GM10248 (cell line): ENCODE measurements at places on chromosomes 11 and 22.

- DNase-seq: no peak
Measured at GRCh38 chr11:121246021-121246768, 46.4 kb upstream of the SC5D start.

- DNase-seq: no peak
Measured at GRCh38 chr11:17601256-17601671, 54.2 kb downstream of the OTOG start.

GRCh38 chr22:50612528-50613221 lies 12.1 kb downstream of the MAPK8IP2 start:
- DNase-seq: peak; percentile 64

- no peak for DNase-seq
Measured at GRCh38 chr11:60930394-60930793, 6.1 kb downstream of the TMEM132A start.

DNA sequence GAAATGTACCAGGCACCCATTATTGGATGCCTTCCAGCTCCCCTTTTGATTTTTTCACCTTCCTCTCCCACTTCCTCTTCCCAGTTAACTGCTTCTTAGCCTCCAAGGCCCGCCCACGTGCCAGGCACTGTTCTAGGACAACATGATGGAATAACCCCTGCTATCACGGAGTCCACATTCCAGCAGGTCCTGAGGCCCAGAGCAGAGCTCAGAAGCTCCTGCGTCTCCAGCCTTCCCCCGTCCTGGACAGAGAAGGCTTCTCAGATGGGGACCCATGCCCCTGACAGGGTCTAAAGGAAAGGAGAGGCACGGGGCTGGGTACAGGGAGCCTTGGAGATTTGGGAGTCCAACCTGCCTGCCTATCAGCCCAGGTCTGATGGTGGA lies 29.1 kb downstream of the TRIM29 start:
- DNase-seq: no peak

- no peak for DNase-seq
Measured at GRCh38 chr11:8138526-8138925, 30.3 kb downstream of the RIC3 start.

- DNase-seq: no peak
Measured at GRCh38 chr11:111006227-111006626, 239.3 kb upstream of the POU2AF2 start.

GRCh38 chr11:11421509-11421908 lies 68.5 kb upstream of the CSNK2A3 start:
- no peak for DNase-seq

GRCh38 chr11:107043242-107044006 lies 25.1 kb upstream of the GUCY1A2 start:
- DNase-seq: peak; percentile 25

DNA sequence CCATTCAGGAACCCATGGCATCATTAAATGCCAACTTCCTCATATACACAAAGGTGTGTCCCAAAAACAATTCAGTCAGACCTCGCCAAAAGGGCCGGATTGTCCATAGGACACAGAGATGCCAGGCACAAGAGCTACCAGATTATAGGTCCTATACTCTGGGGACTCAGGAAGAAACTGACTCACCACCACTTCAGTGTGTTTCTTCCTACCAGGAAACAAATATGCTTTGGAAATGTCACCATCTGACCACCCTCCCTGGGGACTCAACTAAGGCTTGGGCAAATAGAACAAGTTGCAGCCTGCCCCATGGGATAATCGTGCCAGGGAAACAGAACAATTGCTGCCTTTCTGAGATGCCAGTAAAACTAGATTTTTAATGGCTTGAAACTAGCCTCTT lies 11.7 kb downstream of the POU2AF3 start:
- no peak for DNase-seq

- no peak for DNase-seq
Measured at GRCh38 chr11:93653080-93653479, 8.4 kb upstream of the CEP295 start.

GRCh38 chr11:74203966-74204365 lies 32.9 kb downstream of the PPME1 start:
- DNase-seq: no peak

GRCh38 chr11:64225608-64226506 lies at the start of the genes NUDT22 and TRPT1:
NUDT22 (plus strand) TSS chr11:64226274; CDS start chr11:64226653, 379 bp downstream.
TRPT1 (minus strand) TSS chr11:64226186; CDS start chr11:64225860, 326 bp downstream.
- DNase-seq: peak; percentile 93

DNA sequence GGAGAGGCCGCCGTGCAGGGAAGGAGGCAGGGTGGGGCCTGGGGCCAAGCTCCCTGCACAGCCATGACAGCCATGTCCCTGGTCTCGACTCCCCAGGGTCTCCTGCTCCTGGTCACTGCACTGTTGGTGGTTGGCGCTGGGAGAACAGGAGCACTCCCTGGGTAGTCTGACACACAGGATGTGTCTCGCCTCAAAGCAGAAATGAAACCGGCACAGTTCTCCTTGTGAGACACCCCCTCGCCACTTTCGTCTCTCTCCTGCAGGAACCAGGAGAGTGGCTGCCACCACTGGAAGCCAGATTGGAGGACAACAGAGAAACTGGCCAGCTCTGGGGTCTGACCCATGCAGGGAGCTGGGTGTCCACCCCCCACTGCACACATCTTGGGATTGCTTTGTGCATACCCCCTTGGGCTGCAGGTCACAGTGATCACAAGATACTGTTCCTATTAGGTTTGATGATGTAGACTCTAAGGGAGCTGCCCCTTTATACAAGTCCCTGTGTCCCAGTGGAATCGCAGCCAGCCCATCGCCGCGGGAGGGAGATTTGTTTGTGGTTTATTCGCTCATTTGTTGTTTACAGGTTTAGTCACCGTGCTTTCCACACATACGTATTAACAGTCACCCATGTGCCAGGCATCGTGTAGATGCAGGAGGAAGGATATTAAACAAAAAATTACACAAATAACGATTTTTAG lies 27.0 kb upstream of the YWHAH start:
- DNase-seq: peak; percentile 67

DNA sequence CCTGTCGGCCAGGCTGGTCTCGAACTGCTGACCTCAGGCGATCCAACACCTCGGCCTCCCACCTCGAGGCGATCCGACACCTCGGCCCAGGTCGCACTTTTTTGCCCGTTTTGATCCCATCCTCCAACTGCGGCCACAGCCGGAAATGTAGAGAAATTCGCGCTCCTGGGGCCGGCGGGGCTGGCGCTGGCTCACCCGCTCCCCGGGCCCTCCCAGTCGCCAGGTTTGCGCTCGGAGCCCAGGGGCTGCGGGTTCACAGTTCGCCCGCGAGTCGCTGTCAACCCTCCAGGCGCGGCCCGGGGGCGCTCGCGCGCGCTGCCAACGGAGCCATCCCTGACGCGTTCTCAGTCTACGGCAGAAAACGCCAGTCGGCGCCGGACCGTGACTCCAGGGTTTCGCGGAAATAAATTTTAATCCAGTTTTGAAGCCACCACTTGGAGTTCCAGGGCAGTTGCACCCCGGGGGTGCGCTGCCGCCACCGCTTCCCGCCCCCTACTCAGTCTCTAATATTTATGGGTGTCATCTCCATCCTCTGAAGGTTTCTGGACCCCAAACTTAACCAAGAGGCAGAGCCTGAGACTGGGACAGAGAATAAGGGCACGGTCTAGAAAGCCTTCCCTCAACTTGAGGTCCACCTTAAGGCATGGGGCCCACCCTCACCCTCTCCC lies 1.5 kb upstream of the KLHDC7B start:
- peak; percentile 78 for DNase-seq

GRCh38 chr11:126853732-126854131 lies 146.8 kb downstream of the KIRREL3 start:
- DNase-seq: no peak

GRCh38 chr22:25077056-25077455 lies 122.6 kb upstream of the CRYBB3 start:
- DNase-seq: no peak

DNA sequence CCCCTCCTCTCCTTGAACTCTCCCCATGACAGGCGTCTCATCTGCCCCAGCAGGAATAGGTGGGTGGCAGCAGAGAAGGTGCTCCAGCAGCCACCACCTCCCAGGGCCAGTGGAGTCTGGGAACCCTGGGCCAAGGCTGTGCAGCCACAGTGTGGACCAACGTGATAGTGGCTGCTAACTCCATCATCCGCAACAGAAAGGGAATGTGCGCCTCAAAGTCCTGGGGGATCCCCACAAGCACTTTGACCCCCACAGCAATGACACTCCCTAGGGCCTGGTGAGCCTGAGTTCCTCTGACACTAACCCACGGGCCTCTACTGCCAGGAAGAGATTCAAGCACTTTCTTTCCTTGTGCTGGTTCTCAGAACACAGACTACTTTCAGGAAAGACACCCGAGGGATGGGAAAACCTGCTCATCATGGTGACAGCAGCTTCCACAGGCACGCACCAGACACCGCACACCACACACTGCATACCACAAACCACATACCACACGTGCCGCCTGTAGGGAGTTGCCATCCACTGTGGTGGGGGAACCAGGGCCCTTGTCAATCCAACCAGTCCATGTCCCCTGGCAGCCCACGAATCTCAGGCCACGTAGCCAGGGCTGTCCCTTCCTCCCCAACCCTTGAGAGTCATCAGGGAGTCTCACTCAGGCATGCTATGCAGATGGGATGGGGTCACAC lies 3.4 kb upstream of the SLC25A1 start:
- no peak for DNase-seq

GRCh38 chr22:44828193-44828592 lies 75.8 kb downstream of the ARHGAP8 start:
- peak; percentile 61 for DNase-seq

- peak; percentile 42 for DNase-seq
Measured at GRCh38 chr11:63682066-63683021, 1.0 kb downstream of the RTN3 start.

GRCh38 chr11:117281159-117281558 lies 10.0 kb upstream of the BACE1-AS start:
- no peak for DNase-seq

- DNase-seq: no peak
Measured at GRCh38 chr11:64998141-64998540, 1.4 kb upstream of the BATF2 start.

DNA sequence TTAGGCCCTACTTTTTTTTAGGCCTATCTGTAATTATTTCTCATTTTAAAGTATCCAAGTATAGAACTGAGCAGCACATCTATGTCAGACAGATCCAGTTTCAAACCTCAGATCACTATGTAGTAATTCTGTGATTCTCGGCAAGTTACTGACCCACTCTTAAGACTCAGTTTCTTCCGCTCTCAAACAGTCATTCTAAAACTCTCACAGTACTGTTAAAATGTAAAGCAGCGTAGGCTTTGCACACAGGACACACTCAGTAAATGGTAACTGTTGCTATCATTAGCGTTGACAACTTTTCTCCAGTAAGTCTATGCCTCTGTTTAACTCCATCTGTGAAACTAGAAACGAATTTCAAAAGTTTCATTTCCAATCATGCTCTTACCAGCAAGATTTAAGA lies 277.1 kb downstream of the TTC28 start:
- DNase-seq: peak; percentile 31

- DNase-seq: no peak
Measured at GRCh38 chr11:73939096-73939495, 11.7 kb upstream of the DNAJB13 start.

DNA sequence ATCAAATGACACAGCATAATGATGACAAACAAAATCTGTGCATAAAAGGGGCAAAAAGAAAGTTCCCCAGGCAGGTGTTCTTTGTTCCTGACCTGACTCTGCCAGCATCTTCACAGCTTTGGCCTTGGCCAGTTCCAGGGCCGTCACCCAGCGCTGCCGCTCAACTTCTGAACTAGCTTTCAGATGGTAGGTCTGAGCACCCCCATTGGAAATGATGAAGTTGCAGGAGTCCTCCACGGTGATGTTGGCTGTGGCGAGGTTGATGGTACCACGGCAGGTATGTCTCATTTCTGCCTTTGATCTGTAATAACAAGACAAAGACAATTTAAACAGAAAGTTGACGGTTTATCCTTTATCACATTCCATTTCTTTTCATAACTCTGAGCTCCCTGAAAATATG lies 5.3 kb downstream of the OSBP start:
- DNase-seq: no peak

GRCh38 chr11:64234647-64235379 lies 429 bp downstream of the VEGFB start:
- DNase-seq: no peak

DNA sequence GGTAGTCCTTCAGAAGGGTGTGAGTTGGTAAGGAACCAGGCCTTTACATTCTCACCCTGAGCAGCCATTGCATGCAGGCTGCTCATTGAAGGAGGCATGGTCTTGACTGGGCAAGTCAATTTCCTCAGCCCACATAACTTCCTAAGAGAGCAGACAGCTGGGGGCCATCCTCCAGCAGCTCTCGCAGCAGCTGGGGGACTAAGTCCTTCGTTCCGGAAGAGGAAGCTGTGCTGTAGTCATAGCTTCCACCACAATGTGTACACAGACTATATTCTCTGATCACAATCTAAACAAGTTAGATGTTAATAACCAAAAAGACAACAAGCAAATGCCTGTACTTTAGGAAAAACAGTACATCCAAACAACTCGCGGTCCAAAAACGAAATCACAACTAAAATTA lies 30.1 kb upstream of the MPPED1 start:
- DNase-seq: no peak

DNA sequence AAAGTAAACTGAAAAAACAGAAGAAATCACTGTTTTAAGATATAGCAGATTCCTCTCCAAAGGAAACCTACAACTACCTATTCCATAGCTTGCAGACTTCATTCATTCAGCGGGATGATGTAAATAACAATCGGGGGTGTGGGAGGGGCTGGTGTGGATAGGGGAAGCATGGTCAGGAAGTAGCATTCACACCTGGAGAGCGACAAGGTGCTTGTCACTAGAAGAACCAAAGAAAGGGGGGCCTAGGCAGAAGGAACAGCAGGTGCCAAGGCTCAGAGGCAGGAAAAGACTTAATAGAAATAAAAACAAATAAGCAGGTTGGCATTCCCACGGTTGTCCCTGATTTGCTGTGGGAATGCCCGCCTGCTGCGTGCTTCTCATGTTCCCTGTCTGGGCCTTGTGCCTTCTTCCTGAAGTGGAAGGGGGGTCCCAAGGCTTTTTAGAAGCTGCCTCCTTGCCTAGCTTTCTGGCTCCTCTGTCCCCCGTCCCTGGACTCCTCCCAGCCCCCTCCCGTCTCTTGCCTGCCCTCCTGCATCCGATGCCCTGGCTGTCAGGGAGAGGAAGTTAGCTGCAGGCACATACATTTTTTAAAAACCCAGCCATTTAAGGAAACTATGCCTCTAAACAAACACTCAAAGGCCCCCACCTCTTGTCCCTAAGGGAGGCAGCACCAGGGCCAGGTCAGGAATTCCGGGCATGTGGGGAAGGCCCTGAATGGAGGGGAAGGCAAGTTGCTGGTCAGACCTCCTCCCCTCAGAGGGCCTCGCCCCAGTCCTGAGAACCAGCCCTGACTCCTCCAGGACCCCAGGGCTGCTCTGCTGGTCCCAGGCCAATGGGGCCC lies 54.7 kb upstream of the PRDM11 start:
- no peak for DNase-seq

DNA sequence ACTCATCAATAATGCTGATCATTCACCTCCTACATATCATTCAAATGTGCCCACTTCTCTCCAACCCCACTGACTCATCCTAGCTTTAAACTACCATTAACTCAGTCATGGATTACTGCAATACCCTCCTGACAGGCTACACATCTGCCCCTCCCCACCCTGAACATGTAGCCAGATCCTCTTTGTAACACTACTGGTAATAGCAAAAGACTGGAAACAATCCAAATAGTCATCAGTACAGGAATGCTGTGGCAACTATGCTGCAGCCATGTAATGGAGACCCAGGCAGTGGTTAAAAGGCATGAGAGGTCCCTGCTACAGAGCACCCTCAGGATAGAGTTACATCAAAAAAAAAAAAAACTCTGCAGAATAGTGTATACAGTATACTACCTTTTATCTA lies 16.6 kb downstream of the SLC43A3 start:
- DNase-seq: no peak
